Common myeloid progenitor, CD34-positive (primary cell): ENCODE measurements at places on chromosomes 12 and 14.

DNA sequence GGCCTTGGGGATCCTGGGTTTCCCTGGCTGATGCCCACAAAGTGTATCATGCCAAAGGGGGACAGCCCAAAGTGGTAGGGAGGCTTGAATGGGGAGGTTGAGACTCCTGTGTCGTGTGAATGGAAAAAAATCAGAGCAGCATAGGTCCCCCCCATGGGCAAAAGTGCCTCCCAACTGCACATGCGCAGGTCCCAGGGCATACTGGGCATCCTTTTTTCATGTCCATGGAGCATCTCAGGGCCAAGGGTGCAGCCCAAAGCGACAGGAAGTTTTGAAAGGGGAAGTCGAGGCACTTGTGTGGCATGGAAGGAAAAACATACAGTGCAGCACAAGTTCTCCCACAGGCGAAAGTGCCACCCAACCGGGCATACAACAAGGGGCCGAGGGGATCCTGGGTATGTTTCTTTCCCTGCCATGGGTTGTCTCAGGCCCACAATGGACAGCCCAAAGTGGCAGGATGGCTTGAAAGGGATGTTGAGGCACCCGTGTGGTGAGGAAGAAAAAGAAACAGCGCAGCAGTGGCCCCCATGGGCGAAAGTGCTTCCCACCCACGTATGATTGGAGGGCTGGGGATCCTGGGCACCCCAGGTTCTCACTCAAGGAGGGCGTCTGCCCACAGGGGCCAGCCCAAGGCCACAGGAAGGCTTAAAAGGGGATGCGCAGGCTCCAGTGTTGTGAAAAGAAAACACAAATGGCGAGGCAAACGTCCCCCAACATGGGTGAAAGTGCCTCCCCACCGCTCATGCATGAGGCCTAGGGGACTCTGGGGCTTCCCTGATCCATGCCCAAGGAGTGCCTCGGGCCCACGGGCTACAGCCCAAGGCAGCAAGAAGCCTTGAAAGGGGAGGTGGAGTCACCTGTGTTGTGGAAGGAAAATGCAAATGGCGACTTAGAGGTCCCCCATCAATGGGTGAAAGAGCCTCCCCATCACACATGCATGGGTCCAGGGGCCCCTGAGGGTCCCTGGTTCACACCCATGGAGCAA lies 573.7 kb downstream of the ALG10 start:
- H3K4me1 ChIP-seq = no peaks in the 10 kb centered on the region
- H3K27ac ChIP-seq = no peak overlapping the region
- no peak for DNase-seq
- no peaks in the 10 kb centered on the region for H3K27me3 ChIP-seq
- no peak overlapping the region for H3K4me3 ChIP-seq
- H3K36me3 ChIP-seq = no peaks in the 10 kb centered on the region

- H3K36me3 ChIP-seq = no peaks in the 10 kb centered on the region
- DNase-seq = no peak
Measured at GRCh38 chr14:63290741-63291430, 27.8 kb downstream of the GPHB5 start.

DNA sequence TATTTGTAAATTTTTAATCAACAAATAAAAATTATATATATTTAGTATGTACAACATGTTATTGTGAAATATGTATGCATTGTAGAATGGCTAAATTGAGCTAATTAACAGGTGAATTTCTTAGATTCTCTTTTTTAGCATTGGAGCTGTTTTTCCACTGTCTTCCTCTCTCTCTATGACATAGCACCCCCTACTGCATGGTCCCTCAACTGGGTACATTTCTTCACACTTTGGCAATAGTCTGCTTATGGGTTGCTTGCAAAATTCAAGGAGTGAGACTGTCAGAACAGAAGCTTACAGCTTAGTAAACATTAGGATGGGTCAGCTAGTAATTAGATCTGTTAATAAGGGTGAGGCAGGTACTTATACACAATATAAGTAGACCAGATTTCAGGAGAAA lies 658.5 kb upstream of the MGAT4C start:
- no peaks in the 10 kb centered on the region for H3K36me3 ChIP-seq
- H3K4me1 ChIP-seq = no peaks in the 10 kb centered on the region
- H3K27me3 ChIP-seq = no peaks in the 10 kb centered on the region
- no peak for DNase-seq
- no peak overlapping the region for H3K27ac ChIP-seq

- H3K4me1 ChIP-seq = peaks cover 8% of the 10 kb centered on the region
- no peaks in the 10 kb centered on the region for H3K36me3 ChIP-seq
- H3K4me3 ChIP-seq = no peak overlapping the region
- H3K27me3 ChIP-seq = no peaks in the 10 kb centered on the region
Measured at GRCh38 chr12:119375075-119375882, 40.8 kb downstream of the CCDC60 start.

DNA sequence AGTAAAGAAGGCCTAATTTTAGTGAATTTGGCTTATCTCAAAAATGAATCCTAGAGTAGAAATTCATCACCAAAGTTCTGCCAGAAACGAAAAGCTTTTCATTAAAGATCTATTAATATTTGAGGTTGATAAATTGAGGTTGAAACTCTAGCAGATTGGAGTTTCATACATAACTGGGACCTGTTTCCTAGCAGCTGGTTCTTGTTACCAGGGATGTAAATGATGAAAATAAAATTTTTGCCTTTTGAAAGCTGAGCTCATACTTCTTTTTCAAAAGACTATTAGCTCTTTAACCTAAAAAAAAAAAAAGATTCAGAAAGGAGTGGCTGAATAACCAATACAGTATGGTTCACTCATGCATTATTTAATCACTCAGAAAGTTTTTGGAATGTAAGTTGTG lies 98.3 kb downstream of the PTGER2 start:
- no peaks in the 10 kb centered on the region for H3K4me1 ChIP-seq
- no peak for DNase-seq
- H3K27me3 ChIP-seq = no peaks in the 10 kb centered on the region
- no peak overlapping the region for H3K4me3 ChIP-seq

- H3K4me3 ChIP-seq = no peak overlapping the region
- DNase-seq = peak; percentile 70
- no peaks in the 10 kb centered on the region for H3K27me3 ChIP-seq
- H3K27ac ChIP-seq = no peak overlapping the region
Measured at GRCh38 chr12:131803961-131804521, 24.2 kb upstream of the MMP17 start.

GRCh38 chr12:133221241-133221640 lies 14.4 kb downstream of the ANHX start:
- no peak overlapping the region for H3K27ac ChIP-seq
- no peak for DNase-seq
- H3K36me3 ChIP-seq = no peaks in the 10 kb centered on the region

- H3K4me1 ChIP-seq = peaks cover 20% of the 10 kb centered on the region
- peak overlapping the region; percentile 42 for H3K4me3 ChIP-seq
- H3K36me3 ChIP-seq = peaks cover 13% of the 10 kb centered on the region
- H3K27me3 ChIP-seq = no peaks in the 10 kb centered on the region
- peak; percentile 76 for DNase-seq
Measured at GRCh38 chr12:116236148-116236731, 41.3 kb downstream of the MED13L start.

DNA sequence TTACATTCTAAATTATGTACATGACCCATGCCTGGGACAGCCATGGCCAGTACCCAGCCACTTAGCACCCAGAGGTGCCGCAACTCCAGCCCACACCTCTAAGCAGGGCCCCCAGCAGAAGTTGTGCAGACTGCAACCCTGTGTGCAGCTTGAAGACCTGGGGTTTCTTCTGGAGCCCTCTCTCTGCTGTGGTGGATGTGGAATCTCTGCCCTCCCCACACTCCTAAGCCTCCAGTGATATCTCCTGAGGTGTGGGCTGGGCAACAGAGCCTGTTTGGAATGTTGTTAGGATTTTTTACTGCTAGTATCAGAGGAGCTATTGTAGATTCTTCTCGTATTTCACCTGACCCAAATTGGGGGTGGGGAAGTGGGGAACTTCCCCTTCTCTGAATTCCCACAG lies 59.4 kb upstream of the TUNAR start:
- H3K4me1 ChIP-seq = no peaks in the 10 kb centered on the region
- H3K36me3 ChIP-seq = no peaks in the 10 kb centered on the region
- no peak overlapping the region for H3K27ac ChIP-seq
- no peak overlapping the region for H3K4me3 ChIP-seq
- no peak for DNase-seq

GRCh38 chr14:96662116-96662970 lies 134.8 kb upstream of the VRK1 start:
- no peaks in the 10 kb centered on the region for H3K36me3 ChIP-seq
- H3K4me3 ChIP-seq = no peak overlapping the region
- no peak for DNase-seq
- H3K27ac ChIP-seq = no peak overlapping the region

DNA sequence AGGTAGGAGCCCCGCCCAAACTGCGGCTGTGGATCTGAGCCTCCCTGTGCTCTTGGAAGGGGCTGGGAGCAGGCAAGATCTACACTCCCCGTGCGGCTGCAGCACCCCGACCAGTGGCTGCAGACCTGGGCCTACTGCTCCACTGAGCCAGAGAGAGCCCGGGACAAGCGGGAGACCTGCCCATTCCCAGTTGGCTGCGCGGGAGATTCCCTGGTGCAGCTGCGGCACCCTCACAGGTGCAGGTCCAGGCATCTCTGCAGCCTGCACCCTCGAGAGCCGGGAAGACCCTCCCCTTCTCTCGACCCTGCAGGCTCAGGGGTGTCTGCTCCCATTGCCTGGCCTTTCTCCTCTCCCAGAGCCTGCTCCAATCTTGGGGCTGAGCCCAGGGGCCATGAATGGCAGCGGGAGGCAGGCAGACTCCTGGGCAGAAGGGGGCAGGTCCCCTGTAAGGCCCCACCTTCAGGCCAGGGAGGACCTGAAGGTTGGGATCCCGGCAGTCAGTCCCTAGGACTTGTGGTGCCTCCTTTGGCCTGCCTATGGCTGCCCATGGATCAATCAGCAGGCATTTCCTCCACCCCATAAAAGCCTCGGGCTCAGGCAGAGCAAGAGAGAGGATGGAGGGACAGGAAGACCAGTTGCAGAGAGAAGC lies 8.8 kb upstream of the A2M start:
- DNase-seq = no peak
- H3K36me3 ChIP-seq = peaks cover 7% of the 10 kb centered on the region

- H3K4me3 ChIP-seq = no peak overlapping the region
- no peak overlapping the region for H3K27ac ChIP-seq
Measured at GRCh38 chr14:80927083-80927989, 14.2 kb downstream of the CEP128 start.

- DNase-seq = peak; percentile 20
- no peak overlapping the region for H3K27ac ChIP-seq
- no peak overlapping the region for H3K4me3 ChIP-seq
- no peaks in the 10 kb centered on the region for H3K27me3 ChIP-seq
- H3K4me1 ChIP-seq = peaks cover 16% of the 10 kb centered on the region
- no peaks in the 10 kb centered on the region for H3K36me3 ChIP-seq
Measured at GRCh38 chr14:67010602-67011001, 178.6 kb upstream of the GARIN2 start.

- no peak overlapping the region for H3K27ac ChIP-seq
- H3K4me1 ChIP-seq = peaks cover 26% of the 10 kb centered on the region
- no peak for DNase-seq
- H3K27me3 ChIP-seq = no peaks in the 10 kb centered on the region
Measured at GRCh38 chr12:47188576-47189441, 109.0 kb upstream of the AMIGO2 start.

DNA sequence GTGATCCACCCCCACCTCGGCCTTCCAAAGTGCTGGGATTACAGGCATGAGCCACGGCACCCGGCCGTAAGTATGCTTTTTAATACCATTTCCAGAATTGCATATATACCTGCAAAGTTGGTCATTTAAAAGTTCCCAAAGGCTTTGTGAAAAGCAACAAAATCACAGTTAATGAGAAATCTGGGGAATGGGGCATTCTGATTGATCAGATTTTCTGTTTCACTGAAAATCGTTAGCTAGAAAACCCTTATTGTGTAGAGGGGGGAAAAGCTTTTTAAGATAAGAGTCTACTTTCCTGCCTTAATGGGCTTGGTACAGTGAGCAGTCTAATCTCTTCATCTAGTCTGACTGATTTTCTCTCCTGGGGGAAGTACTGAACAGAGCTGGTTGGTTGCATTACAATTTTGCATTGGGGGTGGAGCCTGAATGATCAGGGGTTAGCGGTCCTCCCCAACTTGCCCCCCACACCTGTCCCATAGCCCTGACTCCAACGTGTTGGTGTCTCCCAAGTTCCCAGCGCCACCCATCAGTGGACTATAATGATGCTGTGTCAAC lies 23.8 kb downstream of the IL31 start:
- no peaks in the 10 kb centered on the region for H3K4me1 ChIP-seq
- H3K27ac ChIP-seq = no peak overlapping the region

- no peak overlapping the region for H3K27ac ChIP-seq
- H3K36me3 ChIP-seq = no peaks in the 10 kb centered on the region
- DNase-seq = no peak
Measured at GRCh38 chr12:93609281-93610192, 37.1 kb downstream of the SOCS2 start.

DNA sequence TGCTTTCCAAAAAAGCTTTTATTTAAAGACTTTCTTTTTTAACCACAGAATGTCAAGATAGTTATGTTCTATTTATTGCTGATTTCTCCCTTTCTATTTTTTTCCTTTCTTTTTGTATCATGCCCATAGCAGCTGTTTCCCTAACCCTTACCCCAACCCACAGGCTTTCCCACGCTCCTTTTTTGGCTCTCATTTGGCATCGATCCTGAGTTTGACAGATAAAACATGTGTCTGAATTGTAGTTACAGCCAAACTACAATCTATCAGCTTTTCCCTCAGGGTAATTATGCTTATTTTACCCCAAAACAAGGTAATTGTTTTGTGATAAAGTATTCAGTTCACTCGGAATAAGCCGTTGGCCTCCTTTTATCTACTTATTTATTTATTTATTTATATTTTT lies 46.7 kb downstream of the PDE3A start:
- no peaks in the 10 kb centered on the region for H3K27me3 ChIP-seq
- peaks cover 15% of the 10 kb centered on the region for H3K4me1 ChIP-seq
- no peaks in the 10 kb centered on the region for H3K36me3 ChIP-seq
- peak; percentile 92 for DNase-seq
- H3K27ac ChIP-seq = no peak overlapping the region
- H3K4me3 ChIP-seq = peak overlapping the region; percentile 56

DNA sequence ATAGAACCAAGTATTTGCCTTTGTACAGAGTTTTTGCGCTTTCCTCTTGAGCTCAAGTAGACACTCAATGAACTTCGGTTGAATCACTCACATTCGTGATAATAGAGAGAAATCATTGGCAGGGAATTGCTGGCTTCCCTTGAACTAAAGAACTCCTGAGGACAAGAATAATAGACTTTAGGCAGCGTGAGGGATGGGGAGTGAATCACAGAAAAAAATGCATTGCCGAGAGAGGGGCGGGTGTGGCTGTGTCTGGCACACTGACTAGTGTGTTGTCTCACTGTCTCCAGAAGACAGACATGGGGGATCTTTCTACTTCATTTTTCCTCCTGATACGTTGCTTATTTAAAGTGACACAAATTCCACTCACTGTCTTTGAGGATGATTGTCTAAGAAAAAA lies 805.2 kb downstream of the BCL11B start:
- no peaks in the 10 kb centered on the region for H3K4me1 ChIP-seq
- no peak overlapping the region for H3K27ac ChIP-seq
- H3K4me3 ChIP-seq = no peak overlapping the region
- H3K36me3 ChIP-seq = no peaks in the 10 kb centered on the region

- H3K27ac ChIP-seq = no peak overlapping the region
- H3K36me3 ChIP-seq = no peaks in the 10 kb centered on the region
- H3K4me3 ChIP-seq = no peak overlapping the region
- no peaks in the 10 kb centered on the region for H3K4me1 ChIP-seq
- DNase-seq = no peak
Measured at GRCh38 chr14:59199205-59199604, 10.7 kb downstream of the DAAM1 start.
